Effector memory CD8-positive, alpha-beta T cell (primary cell): ENCODE measurements at places on chromosomes 7 and 10.

DNA sequence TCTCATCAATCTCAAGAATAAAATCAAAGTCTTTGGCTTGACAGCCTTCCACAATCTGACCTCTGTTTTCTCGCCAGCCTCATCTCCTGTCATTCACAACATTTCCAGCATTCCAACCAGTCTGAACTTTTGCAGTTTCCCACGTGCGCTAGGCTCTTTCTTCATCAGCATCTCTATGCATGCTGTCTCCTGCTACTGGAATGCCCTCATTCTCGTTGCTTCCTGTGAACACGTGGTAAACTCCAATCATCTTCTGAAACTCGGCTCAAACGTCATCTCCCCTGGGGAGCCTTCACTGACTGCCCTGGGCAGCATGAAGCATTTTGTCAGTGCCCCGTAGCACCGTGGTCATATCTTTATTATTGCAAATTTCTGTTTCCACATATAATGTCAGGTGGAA lies 12.2 kb upstream of the RSBN1L start:
- DNase-seq, result no peak

- no peak for DNase-seq
These were observed 1.7 kb upstream of the CLIP2 start for GRCh38 chr7:74287303-74288033.

DNA sequence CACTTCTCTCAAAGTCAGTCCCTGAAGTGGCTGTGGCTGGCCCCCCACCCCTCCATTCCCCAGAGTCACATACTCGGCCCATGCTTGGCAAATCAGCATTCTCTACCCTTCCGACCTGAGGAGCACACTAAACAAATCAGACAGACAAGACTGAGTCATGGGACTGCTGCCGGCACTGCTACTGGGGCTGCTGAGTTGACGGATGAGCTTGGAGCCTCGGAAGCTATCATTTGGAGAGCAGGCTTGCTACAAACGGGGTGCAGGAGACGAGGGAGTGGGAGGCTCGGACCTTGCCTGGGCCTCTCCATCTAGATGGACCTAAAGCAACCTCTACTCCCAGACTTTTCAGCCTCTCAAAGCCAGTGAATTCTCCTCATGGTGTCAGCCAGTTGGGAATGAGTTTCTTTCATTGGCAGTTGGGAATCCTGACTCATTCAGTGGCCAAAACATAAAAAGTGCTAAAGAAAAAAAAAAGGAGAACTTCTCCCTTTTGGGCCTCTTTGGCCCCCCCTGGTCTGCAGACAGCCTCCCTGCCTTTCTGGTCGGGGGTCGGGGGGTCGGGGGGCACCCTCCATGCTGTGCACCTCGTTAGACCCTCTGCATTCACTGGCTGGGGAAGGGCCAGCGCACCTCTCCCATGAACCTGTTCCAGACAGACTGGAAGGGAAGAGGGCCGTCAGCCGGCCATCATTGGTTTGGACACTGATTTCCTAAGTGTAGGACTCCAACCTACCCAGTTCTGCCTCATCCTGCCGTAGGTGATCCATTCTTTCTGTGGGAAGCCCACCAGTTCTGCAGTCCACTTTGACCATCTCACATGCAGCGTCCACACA lies 52.3 kb upstream of the COL13A1 start:
- no peak for DNase-seq

DNA sequence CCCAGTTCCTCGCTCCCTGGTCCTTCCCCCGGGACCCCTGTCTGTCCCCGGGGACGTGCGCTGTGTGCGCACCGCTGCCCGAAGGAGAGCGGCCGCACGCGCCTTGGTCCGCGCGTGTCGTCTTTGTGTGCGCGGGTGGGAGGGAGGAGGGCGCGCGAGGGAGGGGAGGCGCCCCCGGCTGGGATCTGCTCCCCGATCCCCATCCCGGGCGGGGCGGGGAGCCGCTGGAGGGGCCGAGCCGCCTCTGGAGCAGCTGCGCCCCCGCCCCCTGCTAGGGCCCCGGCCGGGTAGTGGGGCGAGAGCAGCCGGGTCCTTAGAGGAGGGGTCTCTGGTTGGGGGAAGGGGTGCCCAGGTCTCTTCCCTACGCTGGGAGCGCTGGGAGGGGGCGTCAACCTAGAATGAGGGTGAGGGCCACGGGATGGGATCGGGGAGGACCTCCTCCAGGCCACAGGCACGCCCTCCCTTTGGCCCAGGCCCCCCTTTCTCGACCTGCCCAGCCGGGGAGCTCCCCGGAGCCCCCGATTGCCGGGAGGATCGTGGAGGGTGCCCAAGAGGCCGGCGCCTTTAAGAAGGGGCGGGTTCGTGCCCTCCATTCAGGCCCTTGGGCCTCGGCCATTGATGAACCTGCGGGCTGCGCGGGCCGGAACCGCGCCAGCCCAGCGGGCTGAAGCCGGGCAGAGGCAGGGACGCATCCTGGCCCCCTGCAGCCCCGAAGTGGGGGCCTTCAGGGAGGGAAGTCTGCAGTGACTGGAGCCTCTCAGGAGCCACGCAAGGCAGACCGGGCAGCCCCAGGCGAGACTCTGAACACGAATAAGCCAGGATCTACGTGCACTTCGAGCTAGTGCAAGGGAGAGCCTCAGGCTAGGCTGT lies 678 bp downstream of the SH2B2 start:
- no peak for DNase-seq

- DNase-seq, result peak; percentile 22
These were observed 4.3 kb upstream of the MARVELD1 start for GRCh38 chr10:97708976-97709946.

DNA sequence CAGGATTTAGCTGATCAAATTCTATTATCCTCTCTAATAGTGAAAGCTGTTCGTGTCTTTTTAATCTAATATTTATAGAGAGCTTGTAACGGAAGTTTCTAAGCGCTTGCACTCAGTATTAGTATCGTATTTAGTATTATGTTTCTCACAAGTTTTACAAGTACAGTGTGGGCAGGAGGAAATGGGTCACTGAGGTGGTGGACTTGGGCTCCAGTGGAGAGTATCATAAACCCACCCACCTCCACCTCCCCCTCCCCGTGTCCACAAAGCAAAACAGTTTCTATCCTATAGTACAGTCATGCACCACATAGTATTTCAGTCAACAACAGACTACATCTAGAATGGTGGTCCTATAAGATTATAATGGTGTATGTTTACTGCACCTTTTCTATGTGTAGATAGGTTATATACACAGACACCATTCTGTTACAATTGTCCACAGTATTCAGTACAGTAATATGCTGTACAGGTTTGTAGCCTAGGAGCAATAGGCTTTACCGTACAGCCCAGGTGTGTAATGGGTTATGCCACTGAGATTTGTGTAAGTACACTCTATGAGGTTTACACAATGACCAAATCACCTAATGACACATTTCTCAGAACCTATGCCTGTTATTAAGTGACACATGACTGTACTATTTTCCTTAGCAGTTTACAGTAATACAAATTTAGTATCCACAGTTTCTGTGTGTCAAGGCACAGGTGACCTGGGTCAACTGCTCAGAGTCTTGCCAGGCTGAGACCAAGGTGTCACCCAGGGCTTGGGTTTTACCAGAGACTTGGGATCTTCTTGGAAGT lies 1021.3 kb upstream of the C7orf33 start:
- no peak for DNase-seq

- DNase-seq, result no peak
These were observed 12.7 kb downstream of the CACUL1 start for GRCh38 chr10:118742032-118742431.

GRCh38 chr10:63887023-63887589 lies 365.9 kb downstream of the REEP3 start:
- DNase-seq, result no peak

- no peak for DNase-seq
These were observed 29.4 kb upstream of the ATOH7 start for GRCh38 chr10:68261132-68261856.

- no peak for DNase-seq
These were observed 3.1 kb upstream of the INPP5A start for GRCh38 chr10:132534391-132535064.

DNA sequence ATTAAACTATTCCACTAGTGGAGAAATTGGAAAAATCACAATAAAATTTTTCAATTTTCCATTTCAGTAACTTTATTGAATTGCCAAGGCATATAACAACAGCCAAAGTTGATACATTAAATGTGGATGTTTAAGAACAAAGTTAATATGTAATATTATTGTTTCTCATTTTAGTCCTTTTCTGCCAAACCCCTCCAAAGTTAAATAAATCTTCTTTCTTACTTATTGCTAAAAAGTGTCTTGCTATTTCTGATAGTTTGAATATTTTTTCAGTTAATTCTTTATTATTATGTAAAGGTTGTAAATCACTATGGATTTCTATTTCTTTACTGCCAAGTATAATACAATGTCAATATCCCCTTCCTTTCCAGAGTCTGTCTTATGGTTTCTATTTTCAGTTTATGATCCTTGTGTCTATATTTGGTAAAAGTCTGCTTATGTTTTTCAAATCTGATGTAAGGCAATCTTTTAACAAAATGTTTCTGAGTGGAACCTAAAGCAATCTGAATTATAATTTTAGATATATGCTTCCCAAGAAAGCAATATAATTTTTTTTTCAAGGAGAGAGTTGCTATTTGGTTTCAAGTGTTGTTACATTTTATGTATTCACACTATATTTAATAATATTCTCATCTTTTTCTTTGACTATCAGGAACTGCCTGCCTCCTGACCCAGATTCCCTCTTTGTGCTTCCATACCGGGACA lies 80.3 kb upstream of the RHOBTB1 start:
- no peak for DNase-seq

GRCh38 chr10:20363684-20364083 lies 533.4 kb downstream of the NEBL start:
- no peak for DNase-seq

- DNase-seq, result no peak
These were observed 23.5 kb upstream of the KDM7A start for GRCh38 chr7:140200061-140200989.
